ENCODE measurements at places on chromosomes 7 and 10.

- DNase-seq: no peak
Measured at GRCh38 chr10:55500931-55501559, 700.0 kb upstream of the PCDH15 start.

- no peak for DNase-seq
Measured at GRCh38 chr10:2895594-2896196, 171.7 kb upstream of the PFKP start.

DNA sequence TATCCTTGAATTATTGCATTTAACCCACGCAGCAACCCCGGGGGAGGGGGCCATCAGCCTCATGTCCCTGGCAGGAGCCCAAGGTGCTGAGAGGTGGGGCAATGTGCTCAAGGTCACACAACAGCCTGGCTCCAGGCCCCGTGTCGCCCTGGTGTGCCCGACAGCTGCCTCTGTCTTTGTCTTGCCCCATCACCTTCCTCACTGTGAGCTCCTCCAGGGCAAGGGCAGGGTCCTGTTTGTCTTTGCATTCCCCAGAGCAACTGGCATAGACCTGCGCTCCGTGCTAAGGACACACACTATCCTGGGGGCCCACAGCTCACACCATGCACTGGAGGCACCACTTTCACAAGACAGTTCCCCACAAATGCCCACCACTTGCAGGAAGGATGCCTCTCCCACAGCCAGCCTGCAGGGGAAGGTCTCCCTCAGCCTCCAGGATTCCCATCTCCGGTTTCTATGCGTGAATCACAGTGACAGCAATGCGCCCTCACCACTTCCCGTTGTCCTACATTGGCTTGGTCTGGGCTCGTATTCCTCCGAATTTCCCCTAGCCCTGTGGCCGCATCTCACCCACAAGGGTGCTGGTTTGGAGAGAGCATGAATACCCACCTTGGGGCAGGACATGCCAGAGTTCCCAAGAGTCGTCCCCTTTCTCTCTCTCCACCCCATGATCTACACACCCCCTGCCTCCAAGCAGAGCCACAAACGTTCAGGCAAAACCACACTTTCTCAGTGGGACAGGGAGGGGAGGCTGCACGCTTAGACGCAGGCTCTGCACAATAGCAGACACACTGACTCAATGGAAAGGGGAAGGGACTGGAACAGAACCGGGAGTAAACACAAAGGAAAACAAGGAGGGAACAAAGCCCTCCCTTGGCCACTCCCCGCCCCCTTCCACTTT lies 10.3 kb downstream of the ITPRIP start:
- DNase-seq: no peak

DNA sequence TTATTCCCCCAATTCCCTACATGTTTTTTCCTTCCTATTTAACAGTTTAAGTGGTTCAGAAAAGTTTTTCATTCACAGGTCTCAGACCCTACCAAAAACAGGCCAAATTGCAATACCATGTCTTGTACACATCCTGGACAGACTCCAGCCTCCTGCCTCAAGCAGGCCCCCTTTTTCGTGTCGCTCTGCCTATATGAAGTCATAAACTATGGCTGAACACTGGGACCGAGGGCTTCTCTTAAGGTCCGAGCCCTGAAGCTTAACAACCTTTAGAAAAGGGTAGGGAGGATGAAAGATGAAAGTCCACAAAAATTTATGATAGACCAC lies 1.4 kb downstream of the FBXW4 start:
- DNase-seq: no peak

DNA sequence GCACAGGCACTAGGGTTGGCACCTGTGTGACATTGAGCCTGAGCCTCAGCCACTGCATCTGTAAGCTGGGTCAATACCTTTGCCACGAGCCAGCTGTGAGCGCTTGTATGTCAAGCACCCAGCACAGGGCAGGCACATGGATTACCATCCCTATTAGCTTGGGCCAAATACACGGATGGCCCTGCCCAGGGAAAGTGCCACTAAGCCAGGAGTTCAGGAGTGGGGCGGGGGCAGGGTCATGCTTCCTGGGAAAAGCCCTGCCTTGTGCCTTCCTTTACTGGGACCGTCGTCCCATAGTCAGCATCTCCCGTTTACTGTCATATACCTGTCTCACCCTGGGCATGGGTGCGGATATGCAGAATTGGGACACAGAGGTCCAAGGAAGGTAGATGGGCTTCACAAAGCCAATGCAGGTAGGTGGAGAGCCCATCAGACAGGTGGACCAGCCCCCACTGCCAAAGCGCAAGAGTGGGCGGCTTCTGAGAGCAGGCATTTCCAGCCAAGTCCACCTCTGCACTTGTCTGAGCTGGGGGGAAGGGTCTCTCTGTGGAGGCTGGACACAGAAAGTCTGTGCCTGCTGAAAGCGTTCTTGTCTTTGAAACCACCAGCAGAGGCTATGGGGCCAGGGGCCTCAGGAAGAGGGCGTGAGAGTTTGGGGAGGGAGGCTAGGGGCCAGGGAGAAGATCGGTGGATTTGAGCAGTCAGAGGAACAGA lies 72.6 kb downstream of the VWA2 start:
- DNase-seq: no peak

DNA sequence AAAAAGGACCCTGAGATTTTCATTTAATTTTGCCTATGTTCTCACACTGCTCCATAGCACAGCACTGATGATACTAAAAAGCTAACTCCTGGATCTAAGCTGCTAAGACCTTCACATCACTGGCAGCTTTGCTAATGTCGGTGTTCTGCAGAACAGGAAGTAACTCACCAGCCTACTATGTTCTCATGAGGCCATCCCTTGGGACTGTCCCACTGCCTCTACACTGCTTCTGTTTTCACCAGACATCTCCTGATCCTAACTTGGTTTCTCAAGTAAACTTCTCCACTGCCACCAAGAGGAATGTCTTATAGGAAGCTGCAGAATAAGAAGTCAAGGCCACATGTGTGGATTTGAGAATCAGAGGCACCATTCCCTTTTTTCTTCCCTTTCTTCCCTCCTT lies 15.1 kb downstream of the HTR7 start:
- DNase-seq: no peak

- DNase-seq: no peak
Measured at GRCh38 chr10:23174977-23175512, 17.1 kb upstream of the PTF1A start.

DNA sequence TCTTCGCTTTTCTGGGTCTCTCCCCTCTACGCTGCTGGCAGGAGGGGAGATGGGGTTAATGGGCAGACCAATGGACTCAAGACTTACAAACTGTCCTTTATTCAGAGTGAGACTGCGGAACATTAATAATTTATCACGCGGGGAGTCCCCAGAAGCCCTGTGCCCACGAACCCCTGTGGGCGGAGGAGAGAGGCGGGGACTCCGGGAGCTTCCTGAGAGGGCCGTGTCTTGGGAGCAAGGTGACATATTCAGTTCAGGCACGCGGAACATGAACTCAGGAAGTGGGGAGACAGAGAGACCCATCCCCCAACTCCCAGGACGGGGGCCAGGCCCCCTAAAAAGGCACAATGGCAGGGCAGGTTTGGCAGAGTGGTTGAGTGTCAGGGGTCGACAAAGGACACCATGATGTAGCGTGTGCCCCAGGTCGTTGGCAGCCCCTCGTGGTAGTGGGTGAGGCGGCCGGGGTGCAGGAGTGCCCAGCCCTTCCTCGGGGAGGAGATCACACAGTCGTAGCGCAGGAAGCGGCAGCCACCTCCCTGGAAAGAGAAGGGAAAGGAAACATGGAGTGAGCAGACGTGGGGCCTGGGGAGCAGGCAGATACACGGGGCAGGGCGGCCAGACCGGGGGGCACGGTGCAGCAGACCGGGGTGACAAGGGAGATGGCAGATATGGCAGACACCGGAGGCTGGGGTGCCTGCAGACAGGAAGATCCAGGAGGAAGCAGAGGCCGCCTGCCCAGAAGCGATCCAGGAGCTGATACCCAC lies 5.2 kb upstream of the MOGAT3 start:
- DNase-seq: no peak

DNA sequence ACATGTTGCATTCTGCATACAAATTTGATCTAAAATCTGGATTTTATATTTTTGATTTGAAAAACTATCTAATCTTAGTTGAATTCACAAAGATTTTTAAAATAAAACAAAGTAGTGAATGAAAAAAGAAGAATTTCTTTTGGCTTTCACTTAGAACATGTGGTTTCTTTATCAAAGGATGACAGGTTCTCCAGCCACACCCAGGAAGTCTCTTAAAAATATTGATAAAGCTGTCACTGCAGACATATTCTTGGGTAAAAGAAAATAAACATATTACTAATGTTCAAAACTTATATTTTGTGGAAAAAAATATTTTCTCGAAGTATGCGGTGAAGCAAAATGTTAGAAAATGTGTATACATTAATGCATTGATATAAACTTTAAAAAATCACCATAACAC lies 44.3 kb downstream of the ARL4A start:
- DNase-seq: no peak

GRCh38 chr10:131810036-131810804 lies 90.6 kb upstream of the PPP2R2D start:
- DNase-seq: no peak

DNA sequence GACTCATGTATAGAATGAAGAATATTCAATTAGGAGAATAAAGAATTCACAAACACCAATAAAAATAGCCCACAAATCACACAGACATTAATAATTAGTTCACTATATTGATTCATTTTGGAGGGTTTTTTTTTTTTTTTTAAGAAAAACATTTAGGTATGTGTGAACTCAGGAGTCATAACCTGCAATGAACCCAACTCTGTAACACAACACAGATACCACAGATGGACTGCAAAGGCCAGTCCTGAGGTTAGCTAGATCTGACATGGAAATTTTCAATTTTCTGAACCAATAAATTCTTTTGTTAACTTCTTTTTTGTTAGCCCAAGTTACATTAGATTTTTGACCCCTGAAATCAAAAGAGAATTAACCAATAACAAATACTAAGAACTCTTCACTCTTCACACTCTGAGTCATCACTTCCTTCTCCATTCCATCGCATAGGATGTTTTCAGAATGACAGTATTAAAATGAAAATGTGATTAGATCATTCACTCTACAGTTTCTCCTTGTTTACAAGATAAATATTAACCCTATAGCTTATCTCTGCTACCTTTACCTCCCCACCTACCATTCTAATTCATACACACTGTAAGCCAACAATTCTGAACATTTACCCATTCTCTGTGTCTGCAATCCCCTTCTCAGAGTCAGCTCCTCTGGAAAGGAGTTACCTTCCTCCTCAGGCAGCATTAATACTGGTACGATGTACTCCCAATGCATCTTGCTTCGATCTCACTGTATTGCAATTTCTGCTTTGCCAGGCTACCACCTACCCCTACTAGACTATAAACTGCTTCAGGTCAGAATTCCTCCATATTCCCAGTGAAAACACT lies 141.5 kb downstream of the LRRN3 start:
- DNase-seq: no peak

DNA sequence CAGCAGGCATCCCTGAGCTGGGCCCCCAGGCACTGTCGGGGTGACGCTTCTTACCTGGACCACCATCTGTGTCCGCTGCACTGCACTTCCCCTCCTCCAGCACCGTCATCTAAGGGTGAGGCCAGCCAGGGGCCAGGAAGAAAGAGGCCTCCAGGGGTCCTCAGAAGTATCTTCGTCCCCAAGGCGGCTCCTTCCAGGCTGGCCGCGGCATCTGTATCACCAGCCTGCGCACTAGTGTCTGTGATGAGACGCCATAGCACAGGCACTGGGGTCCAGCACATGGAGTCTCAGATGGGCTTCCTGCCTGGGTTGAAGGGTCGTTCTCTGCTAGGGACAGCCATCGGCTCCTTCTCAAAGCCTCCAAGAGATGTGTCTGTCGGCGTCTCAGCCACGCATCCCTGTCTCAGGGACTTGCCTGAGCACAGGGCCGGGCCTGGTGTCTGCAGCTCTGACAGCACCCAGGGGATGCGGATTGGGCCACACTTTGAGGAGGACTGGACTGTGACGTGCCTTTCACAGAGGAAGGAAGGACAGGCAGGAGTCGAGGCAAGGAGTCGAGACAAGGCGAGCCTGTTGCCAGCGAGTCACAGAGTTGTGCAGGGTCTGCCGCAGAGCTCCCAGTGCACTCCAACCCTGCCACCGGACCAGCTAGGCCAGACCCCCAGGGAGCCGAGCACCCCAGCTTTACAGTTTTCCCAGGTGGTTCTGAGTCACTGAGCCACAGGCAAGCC lies 101.5 kb upstream of the DIP2C start:
- no peak for DNase-seq

GRCh38 chr10:6395606-6396005 lies 184.5 kb downstream of the PRKCQ start:
- no peak for DNase-seq

- DNase-seq: no peak
Measured at GRCh38 chr10:15658069-15658702, 61.5 kb downstream of the ITGA8 start.

DNA sequence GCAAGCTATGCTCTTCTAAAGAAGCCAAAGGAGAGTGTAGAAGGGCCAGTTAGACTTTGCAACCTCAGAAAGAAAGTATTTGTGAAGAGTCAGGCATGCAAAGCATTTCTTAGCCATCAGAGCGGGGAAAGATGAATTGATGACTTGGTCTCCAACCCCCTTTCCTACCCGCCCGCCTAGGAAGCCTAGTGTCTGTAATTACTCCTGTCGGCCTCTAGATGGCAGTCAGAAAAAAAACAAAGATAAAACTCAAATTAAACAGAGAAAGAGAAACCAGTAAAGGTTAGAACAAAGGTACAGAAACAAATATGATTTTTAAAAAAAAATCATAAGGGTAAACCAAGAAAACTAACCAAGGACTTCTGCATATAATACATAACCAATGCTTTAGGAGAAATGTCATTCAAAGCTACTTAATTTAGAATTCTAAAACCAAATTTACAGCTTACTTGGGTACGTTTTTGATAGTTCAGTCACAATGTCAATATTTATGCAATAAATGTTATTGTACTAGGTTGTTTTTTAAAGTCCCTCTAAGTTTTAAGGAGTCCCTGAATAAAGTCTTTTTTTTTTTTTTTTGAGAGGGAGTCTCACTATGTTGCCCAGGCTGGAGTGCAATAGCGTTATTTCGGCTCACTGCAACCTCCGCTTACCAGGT lies 97.6 kb downstream of the LYZL1 start:
- DNase-seq: no peak

DNA sequence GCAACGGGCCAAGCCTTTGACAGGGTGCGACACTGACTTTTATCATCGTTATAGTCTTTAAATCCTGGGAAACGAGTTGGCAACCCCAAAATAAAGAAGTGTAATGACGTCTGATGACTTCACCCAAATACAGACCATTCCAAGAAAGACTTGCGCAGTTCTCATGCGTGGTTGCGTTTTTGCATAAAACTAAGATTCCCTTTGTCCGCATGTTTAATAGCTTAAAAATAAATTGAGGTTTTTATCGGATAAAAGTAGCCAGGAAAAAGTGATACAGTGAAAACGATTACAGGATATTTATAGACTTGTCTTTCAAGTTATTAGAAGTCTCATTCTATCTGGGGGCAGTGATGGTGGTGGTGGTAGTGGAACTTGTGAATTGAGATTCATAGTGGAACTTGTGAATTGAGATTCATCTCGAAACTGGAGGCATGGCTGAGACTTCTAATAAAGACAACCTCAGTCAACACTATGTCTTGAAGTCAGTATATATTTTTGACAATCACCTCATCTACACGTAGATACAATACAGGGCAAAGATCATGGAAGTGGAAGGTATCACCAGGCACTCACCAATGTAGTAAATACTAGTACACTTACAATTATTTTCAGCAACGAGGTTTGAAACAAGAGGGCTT lies 1.2 kb upstream of the NAMPT start:
- DNase-seq: peak; percentile 48

Measured in stimulated activated CD4-positive, alpha-beta T cell treated with anti-CD3 and anti-CD28 coated beads, Interleukin-12 subunit alpha, Interleukin-12 subunit beta, amount 100 ng/mL, for 24 hours (primary cell).